Activated naive CD8-positive, alpha-beta T cell treated with anti-CD3 and anti-CD28 coated beads for 36 hours (primary cell): ENCODE measurements at places on chromosomes 13 and 19. TPM values are rescaled to one million over a fixed set of nuclear protein-coding genes. Genes with fewer than 3 reads are reported as not detected.
A peak's percentile ranks its signal among the peaks of the same experiment; 100 is the strongest.

IZUMO2 gene
- total RNA-seq = not detected

FARP1 gene
- total RNA-seq = 0.21 TPM

THSD8 gene
- 25.3 TPM for total RNA-seq

ZNF442 gene
- 1.7 TPM for total RNA-seq

NACC1 gene
- total RNA-seq = 83.8 TPM

- H3K4me3 ChIP-seq = no peak overlapping the region
- no peaks in the 10 kb centered on the region for H3K36me3 ChIP-seq
- DNase-seq = no peak
- H3K27me3 ChIP-seq = no peaks in the 10 kb centered on the region
- H3K27ac ChIP-seq = no peak overlapping the region
These were observed 12.5 kb downstream of the CEACAM3 start for GRCh38 chr19:41808663-41809566.

- peaks cover 11% of the 10 kb centered on the region for H3K4me1 ChIP-seq
- H3K4me3 ChIP-seq = no peak overlapping the region
- H3K27me3 ChIP-seq = no peaks in the 10 kb centered on the region
- H3K36me3 ChIP-seq = peaks cover 7% of the 10 kb centered on the region
- DNase-seq = no peak
- no peak overlapping the region for H3K27ac ChIP-seq
These were observed 215.3 kb downstream of the KLF5 start for GRCh38 chr13:73274147-73274546.

- no peak overlapping the region for H3K4me3 ChIP-seq
- H3K27ac ChIP-seq = no peak overlapping the region
- DNase-seq = no peak
- H3K4me1 ChIP-seq = no peaks in the 10 kb centered on the region
- H3K27me3 ChIP-seq = no peaks in the 10 kb centered on the region
These were observed 28.7 kb upstream of the FRY start for GRCh38 chr13:32002873-32003272.

DNA sequence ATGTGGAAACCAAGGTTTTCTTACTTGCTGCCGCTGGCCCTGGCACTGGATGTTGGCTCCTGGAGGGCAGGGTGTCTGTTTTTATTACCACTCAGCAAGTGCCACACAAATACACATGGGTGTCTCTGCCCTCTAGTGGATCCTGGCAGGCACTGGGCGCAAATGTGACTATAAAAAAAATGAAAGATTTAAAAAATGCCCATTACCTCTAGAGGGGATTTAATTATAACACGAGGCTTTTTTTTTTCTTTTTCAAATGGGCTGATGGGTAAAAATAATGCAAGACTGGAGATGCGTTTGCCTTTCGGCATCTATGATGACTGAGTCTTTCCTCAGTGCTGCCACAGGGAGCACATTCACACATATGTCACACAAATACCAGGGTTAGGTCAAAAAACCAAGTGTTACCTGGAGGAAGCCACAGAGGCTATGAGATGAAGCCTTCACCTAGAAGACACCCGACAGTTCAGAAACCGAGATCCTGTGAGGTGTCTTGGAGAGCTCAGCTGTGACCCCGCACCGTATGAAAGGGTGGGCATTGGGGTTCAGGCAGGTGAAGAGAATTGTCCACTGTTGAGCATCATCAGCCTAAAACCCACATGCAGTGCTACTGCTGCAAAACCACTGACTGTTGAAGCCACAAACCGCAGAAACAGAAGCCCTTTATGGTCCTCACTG, 25.7 kb downstream of the CHAMP1 start:
- H3K27ac ChIP-seq = peak overlapping the region; percentile 48
- H3K4me1 ChIP-seq = peaks cover 11% of the 10 kb centered on the region
- no peaks in the 10 kb centered on the region for H3K36me3 ChIP-seq
- H3K27me3 ChIP-seq = peaks cover 12% of the 10 kb centered on the region

DNA sequence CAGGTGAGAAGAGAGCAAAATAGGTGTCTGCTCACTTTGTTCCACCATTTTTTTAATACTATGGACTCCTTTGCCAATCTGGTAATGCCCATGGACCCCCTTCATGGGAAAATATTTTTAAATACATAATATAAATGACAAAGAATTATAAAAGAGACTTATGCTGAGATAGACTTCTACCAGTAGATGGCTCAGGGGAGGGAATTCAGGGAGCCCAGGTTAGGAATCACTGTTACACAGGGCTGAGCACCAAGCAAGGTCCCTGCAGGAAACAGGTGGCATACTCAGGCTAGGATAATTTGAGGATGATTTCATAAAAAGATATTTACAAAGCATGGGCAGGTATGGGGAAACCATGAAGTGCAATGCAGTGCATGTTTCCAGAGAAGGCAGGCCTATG, 525.9 kb downstream of the FGF9 start:
- H3K36me3 ChIP-seq = peaks cover 6% of the 10 kb centered on the region
- no peak overlapping the region for H3K4me3 ChIP-seq
- H3K27ac ChIP-seq = no peak overlapping the region
- DNase-seq = no peak
- no peaks in the 10 kb centered on the region for H3K4me1 ChIP-seq

DNA sequence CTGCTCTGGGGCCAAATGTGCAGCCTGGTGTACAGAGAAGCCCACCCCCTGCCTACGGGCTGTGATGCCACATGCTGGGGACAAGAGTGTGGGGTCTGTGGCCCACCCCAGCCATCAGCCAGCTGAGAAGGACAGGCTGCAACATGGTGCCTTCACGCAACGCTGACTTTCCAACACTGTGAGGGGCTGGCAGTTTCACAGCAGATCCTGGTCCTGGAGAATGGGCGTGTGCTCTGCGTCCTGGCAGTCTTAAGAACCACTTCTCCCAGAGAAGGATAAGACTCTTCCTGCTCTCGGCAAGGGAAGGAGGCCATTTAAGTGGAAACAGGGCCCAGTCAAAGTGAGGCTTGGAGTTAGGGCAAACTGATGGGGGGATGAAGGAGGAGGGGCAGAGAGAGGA, 4.6 kb downstream of the LRRC4B start:
- H3K27me3 ChIP-seq = peaks cover 62% of the 10 kb centered on the region
- peaks cover 17% of the 10 kb centered on the region for H3K4me1 ChIP-seq
- H3K4me3 ChIP-seq = no peak overlapping the region
- no peak overlapping the region for H3K27ac ChIP-seq
- H3K36me3 ChIP-seq = no peaks in the 10 kb centered on the region
- DNase-seq = no peak

DNA sequence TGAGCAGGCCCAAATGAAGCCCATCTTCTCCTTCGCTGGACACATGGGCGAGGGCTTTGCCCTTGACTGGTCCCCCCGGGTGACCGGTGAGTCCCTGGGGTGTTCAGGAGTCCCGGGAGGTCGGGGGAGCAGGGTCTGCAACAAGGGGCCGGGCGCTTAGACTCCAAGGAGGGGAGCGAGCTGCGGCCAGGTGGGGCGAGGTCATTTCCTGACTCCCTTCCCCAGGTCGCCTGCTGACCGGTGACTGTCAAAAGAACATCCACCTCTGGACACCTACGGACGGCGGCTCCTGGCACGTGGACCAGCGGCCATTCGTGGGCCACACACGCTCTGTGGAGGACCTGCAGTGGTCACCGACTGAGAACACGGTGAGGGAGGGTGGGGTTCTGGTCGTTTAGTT, 4.7 kb downstream of the GRWD1 start:
- no peak overlapping the region for H3K27ac ChIP-seq
- no peak for DNase-seq
